Activated CD4-positive, alpha-beta T cell treated with anti-CD3 and anti-CD28 coated beads for 36 hours (primary cell): ENCODE measurements at places on chromosomes 7 and 10. TPM values are rescaled to one million over a fixed set of nuclear protein-coding genes. Genes with fewer than 3 reads are reported as not detected.
A peak's percentile ranks its signal among the peaks of the same experiment; 100 is the strongest.

GRCh38 chr10:57921140-57921539, 346.6 kb downstream of the IPMK start:
- no peaks in the 10 kb centered on the region for H3K4me1 ChIP-seq
- no peak overlapping the region for H3K27ac ChIP-seq
- H3K4me3 ChIP-seq, result no peak overlapping the region
- no peaks in the 10 kb centered on the region for H3K27me3 ChIP-seq
- no peak for DNase-seq

The PNPLA8 gene
- 18.4 TPM for total RNA-seq

The MASTL gene
- 55.3 TPM for total RNA-seq

DNA sequence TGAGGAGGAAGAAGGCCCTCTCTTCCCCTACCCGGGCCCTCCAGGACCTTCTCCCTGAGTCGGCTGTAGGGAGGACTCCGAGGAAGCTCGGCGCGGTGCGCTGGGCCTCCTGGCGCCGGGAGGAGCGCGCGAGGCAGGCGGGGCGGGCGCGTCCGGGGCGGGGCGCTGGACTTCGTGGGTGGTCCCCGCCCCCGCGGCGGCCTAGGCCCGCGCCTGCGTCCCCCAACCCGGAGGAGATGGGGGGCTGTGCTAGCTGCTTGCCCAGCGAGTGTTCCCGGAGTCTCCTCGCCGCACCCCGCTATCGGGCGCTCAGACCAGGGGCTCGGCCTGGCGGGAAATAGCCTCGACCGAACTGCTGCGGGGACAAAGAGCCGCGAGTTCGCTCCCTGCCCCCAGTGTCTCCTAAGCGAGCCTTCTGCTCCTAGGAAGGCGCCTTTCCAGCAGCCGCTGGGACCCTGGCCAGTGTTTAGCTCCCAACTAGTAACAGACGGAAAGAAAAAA, 19.2 kb upstream of the SMO start:
- H3K36me3 ChIP-seq, result no peaks in the 10 kb centered on the region
- peak overlapping the region; percentile 28 for H3K27ac ChIP-seq
- H3K27me3 ChIP-seq, result peaks cover 2% of the 10 kb centered on the region
- peak overlapping the region; percentile 45 for H3K4me3 ChIP-seq
- peaks cover 15% of the 10 kb centered on the region for H3K4me1 ChIP-seq
- peak; percentile 55 for DNase-seq

The CHST15 gene
- 0.40 TPM for total RNA-seq

The CADPS2 gene
- total RNA-seq, result not detected

The BMPR1A gene
- 9.0 TPM for total RNA-seq

DNA sequence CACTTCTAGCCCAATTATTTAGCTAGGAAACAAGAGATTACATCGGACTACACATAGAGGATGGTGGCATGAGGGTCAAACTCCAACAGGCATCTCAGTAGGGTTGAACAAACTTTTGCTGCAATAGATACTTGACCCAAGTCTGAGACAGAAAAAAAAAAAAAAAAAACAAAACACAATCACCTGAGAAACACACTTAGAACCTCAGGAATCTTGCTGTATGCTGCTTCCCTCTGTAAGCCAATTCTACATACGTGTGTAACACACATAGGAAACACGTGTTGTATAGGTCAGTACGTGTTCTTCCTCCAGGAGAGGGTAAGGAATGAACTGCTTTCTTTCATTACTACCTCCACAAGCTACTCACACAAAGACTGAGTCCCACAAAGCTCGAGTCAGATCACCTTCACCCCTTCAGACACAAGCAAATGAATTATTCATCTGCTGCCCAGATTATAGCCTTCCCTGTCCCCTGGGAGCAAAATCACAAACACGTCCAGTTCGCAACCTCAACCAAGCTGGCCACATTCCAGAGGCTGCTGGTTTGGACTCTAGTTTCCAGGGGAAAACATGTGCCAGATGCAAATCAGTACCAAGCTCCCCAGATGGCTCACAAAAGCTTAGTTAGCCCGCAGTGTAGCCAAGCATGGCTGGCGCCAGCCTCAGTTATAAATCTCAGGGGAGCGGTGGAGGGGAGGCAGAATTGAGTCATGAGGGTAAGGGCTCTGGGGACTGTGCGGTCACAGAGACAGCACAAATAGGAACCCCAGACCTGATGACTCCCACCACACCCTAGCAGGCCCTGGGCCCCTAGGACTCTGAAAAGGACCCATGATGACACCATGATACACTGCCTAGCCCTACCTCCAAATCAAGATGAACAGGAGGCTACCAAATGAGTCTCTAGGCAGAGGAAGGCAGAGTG, 15.1 kb downstream of the PSAP start:
- no peak overlapping the region for H3K4me3 ChIP-seq
- no peaks in the 10 kb centered on the region for H3K27me3 ChIP-seq
- H3K36me3 ChIP-seq, result peaks cover 9% of the 10 kb centered on the region
- DNase-seq, result no peak
- peak overlapping the region; percentile 31 for H3K27ac ChIP-seq
- H3K4me1 ChIP-seq, result peaks cover 51% of the 10 kb centered on the region

- H3K27ac ChIP-seq, result no peak overlapping the region
- H3K4me3 ChIP-seq, result no peak overlapping the region
- no peaks in the 10 kb centered on the region for H3K36me3 ChIP-seq
- DNase-seq, result no peak
- H3K4me1 ChIP-seq, result peaks cover 9% of the 10 kb centered on the region
Observed at GRCh38 chr10:79939969-79940368, 8.9 kb downstream of the SFTPD start.

The SYT15 gene
- total RNA-seq, result 0.91 TPM

The CARD11 gene
- total RNA-seq, result 118 TPM

The TSPAN33 gene
- 7.5 TPM for total RNA-seq

The PON3 gene
- not detected for total RNA-seq

The THAP5 gene
- total RNA-seq, result 43.4 TPM

- H3K4me1 ChIP-seq, result no peaks in the 10 kb centered on the region
- no peak overlapping the region for H3K27ac ChIP-seq
- no peak for DNase-seq
- no peaks in the 10 kb centered on the region for H3K36me3 ChIP-seq
Observed at GRCh38 chr10:131201741-131202515, 109.6 kb downstream of the TCERG1L start.

- peak overlapping the region; percentile 34 for H3K27ac ChIP-seq
- H3K4me1 ChIP-seq, result peaks cover 18% of the 10 kb centered on the region
- peak overlapping the region; percentile 22 for H3K4me3 ChIP-seq
Observed at GRCh38 chr10:131896403-131896802, 4.4 kb upstream of the PPP2R2D start.

DNA sequence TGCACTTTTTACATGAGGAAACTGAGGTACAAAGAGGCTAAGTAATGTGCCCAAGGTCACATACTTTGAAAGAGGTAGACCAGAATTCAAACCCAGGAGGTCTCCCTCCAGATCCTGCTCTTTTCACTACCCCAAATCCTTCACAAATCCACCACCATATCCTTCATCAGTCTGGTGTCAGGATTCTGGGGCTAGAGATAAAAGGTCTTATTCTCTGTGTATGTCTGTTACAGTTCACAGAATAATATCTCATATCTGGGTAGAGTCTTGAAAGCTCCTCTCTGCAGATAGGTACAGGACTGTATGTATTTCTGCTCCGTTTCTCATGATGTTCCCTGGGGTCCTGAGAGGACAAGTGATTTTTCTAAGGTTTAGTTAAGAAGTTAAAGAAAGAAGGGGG, 4.9 kb downstream of the PIK3CG start:
- H3K4me1 ChIP-seq, result peaks cover 80% of the 10 kb centered on the region
- peaks cover 68% of the 10 kb centered on the region for H3K36me3 ChIP-seq
- DNase-seq, result no peak
- H3K27ac ChIP-seq, result no peak overlapping the region
- H3K27me3 ChIP-seq, result no peaks in the 10 kb centered on the region

The MYH16 gene
- not detected for total RNA-seq

The ZNF804B gene
- not detected for total RNA-seq

DNA sequence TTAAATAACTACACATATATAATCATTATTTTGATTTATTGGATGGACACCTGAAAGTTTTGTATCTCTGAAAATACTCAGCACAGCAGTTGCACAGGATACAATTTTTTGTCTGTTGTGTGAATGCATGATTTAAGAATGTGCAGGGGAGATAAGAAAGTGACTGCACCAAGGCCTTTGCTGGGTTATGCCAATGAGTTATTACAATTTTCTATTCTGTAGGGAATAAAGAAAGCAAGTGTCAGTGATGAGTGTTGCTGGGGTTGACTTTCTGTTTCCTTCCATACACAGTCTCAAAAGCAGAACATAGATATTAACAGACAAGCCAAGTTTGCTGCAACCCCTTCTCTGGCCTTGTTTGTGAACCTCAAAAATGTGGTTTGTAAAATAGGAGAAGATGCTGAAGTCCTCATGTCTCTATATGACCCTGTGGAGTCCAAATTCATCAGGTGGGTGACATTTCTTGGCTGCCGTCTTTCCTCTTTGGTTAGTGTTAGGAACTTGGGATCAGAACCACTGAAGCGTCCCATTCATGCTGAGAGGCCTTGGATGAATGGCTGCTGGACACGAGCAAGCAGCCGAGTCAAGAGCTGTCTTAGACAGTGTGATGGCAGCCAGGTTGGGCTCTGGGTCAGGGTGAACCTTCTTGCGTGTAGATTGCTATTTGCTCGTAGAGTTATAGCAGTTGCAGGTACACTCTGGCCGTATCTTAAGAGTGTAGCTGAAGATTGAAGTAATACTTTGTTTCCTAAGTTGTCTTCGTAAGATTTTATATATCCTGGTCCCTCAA, 92.8 kb downstream of the DOCK1 start:
- H3K27me3 ChIP-seq, result no peaks in the 10 kb centered on the region
- H3K27ac ChIP-seq, result no peak overlapping the region
- no peak overlapping the region for H3K4me3 ChIP-seq
- DNase-seq, result no peak
- H3K4me1 ChIP-seq, result no peaks in the 10 kb centered on the region

DNA sequence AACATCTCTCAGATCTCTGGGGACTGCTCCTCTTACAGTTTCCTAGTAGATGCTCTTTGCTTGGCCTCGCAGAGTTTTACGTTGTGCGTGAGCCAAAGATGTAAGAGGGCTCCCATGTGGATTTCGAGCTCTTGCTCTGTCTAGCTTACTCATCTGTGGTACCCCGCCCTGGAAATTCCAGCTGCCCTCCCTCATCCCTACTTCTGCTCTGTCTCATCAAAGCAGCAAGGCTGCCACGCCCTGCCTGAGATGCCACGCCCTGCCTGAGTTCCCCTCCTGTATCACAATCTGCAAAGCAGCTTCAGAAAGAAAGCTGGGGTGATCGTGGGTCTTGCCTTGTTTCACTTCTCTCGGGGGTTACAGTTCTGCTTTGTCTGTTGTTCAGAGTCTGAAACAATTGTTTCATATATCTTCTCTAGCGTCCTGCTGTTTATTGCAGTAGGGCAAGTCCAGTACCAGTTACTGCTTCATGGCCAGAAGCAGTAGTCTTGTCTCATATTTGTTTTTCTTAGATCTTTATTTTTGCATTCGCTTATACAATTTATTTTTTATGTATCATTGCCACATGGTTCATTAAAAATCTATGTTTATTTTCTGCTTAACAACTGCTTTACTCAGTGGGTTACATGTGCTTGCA, 36.1 kb upstream of the CCNY start:
- peaks cover 12% of the 10 kb centered on the region for H3K27me3 ChIP-seq
- H3K27ac ChIP-seq, result no peak overlapping the region
- no peak overlapping the region for H3K4me3 ChIP-seq
- no peak for DNase-seq
- no peaks in the 10 kb centered on the region for H3K36me3 ChIP-seq
- no peaks in the 10 kb centered on the region for H3K4me1 ChIP-seq

The MACC1 gene
- total RNA-seq, result 0.09 TPM

GRCh38 chr10:22550732-22551131, 163.6 kb downstream of the PIP4K2A start:
- H3K27me3 ChIP-seq, result no peaks in the 10 kb centered on the region
- no peak overlapping the region for H3K27ac ChIP-seq
- no peak overlapping the region for H3K4me3 ChIP-seq

The MORN4 gene
- total RNA-seq, result 3.9 TPM

DNA sequence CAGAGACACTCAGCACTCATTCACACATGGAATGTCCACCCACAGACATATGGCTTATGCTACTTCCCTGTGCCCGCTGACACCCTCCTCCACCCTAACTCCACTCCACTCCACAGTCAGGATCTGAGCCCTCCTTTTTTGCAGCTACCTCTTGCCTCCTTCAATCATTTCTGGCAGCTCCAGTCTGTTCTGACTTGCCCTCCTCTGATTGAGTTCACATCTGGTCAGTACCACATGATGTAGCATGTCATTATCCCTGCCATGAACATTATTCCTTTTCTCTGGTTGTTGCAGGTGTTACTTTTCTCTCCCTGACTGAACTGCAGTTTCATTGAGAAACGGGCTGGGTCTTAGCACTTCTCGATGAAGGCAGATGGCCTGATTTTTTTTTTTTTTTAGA, 130.1 kb upstream of the EGR2 start:
- H3K27ac ChIP-seq, result no peak overlapping the region
- DNase-seq, result no peak
- no peak overlapping the region for H3K4me3 ChIP-seq
- H3K27me3 ChIP-seq, result peaks cover 12% of the 10 kb centered on the region
- no peaks in the 10 kb centered on the region for H3K4me1 ChIP-seq
- no peaks in the 10 kb centered on the region for H3K36me3 ChIP-seq

The GPR26 gene
- not detected for total RNA-seq

- peak; percentile 57 for DNase-seq
- no peak overlapping the region for H3K4me3 ChIP-seq
- no peaks in the 10 kb centered on the region for H3K36me3 ChIP-seq
- peaks cover 3% of the 10 kb centered on the region for H3K4me1 ChIP-seq
- H3K27me3 ChIP-seq, result peaks cover 37% of the 10 kb centered on the region
Observed at GRCh38 chr7:151174246-151175046, 7.0 kb upstream of the GBX1 start.

DNA sequence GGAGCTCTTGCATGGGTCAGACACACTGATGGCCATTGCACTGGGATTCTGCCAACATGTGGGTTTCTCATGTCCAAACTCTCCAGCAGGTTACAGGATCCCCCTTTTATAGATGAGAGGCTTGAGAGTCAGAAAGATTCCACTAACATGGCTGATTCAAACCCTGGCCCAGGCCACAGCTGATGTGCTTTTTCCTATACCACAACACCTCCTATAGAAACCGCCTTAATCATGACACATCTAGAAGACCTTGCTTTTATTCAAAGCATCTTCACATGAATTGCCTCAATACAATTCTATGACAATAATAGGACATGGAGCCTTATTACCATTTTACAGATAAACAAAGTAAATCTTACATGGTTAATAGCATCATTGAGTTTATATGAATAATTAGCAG, 188.6 kb downstream of the DPY19L1 start:
- no peaks in the 10 kb centered on the region for H3K36me3 ChIP-seq
- H3K4me1 ChIP-seq, result peaks cover 7% of the 10 kb centered on the region
- peak; percentile 23 for DNase-seq

The ANKRD30A gene
- total RNA-seq, result not detected

DNA sequence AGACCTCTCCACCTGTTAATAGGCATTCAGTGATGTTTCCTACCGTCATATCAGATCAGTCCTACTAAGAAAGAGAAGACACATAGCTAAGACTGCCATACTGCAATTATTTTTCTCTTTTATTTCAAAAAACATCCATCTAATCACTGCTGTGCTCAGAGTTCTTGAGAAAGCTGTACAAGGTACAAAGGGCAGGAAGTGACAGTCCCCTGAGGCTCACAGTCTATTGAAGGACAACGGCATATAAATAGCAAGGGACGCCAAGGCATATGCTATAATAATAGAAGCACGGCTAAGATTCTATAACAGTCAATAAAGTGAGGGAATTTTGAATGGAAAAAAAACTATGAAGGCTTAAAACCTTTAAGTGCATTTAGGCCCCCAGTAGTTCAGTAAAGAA, 415.3 kb upstream of the NRP1 start:
- peaks cover 5% of the 10 kb centered on the region for H3K27me3 ChIP-seq
- H3K27ac ChIP-seq, result no peak overlapping the region
- no peaks in the 10 kb centered on the region for H3K36me3 ChIP-seq
- H3K4me1 ChIP-seq, result no peaks in the 10 kb centered on the region
- no peak overlapping the region for H3K4me3 ChIP-seq

The IMMP2L gene
- total RNA-seq, result 25.8 TPM

The ADAM22 gene
- total RNA-seq, result 1.1 TPM
